ENCODE measurements at places on chromosomes 1 and 21.
A peak's percentile ranks its signal among the peaks of the same experiment; 100 is the strongest.

DNA sequence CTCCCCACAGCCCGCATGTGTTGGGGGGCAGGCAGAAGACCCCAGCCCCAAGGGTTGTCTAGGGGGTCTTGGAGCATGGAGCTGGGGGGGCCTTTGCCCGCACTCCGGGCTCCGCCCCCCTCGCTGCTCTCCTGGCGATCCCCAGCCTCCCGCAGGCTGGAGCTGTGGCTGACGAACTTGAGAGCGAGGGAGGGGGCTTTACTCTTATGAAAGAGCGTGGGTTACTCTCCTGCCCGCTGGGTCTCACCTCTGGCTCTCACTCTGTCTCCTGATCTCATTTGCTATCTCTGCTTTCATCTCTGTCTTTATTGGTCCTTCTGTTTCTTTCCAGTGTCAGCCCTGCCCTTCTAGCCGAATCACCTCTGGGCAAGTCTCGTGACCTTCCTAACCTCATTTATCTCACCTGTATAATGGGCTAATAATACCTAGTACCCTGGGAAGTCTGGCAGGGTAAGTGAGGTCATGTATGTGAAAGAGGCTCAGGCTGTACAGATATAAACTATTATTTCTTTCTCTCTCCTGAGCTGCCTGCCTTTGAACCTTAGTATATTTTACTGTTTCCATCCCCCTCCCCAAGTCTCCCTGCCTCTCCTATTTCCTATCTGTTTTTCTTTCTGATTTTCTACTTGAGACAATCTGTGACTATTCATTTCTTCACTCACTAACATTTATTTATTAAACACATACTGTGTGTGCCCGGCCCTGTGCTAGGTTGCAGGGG is 731 bp downstream of the EFNA4 start:
- no peak for DNase-seq
- H3K36me3 ChIP-seq = peaks cover 19% of the 10 kb centered on the region
- H3K4me3 ChIP-seq = peak overlapping the region; percentile 59
- peak overlapping the region; percentile 57 for H3K27ac ChIP-seq
- no peaks in the 10 kb centered on the region for H3K4me1 ChIP-seq
- no peaks in the 10 kb centered on the region for H3K27me3 ChIP-seq

DNA sequence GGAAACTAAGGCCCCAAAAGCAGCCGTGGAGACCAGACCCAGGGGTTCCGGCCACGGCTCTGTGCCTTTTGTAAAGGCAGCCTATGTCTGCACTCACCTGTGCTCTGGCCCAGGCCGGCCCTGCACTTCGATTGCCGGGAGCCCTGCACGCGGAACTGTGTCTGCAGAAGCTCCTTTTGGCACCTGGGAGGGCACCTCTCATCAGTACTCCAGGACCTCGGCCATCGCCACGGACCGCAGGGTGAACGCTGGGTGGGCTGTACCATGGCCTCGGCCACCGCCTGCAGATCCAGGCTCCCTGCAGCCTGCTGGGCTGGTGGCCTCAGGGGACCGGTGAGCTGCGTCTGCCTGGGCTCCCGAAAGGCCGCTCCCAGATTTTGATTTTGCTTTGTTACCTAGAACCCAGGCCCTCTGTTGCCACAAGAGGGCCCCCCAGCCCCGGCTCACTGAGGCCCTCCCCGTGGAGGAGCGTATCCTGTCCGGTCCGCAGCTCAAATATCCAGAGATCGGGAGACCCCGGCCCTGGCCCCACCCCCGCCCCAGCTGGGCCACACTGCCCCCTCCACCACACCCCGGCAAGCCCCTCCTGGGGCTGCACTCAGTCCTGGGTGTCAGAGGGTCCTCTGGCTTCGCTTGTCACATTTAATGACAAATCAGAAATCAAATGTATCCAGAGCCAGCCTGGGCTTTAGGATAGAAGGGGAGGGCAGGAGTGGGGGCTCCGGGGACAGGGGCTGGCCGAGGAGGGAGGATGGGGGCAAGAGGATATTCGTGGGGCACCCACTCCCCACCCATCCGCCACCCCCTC is 60.2 kb upstream of the PDE9A start:
- no peak overlapping the region for H3K4me3 ChIP-seq
- DNase-seq = peak; percentile 62
- no peaks in the 10 kb centered on the region for H3K36me3 ChIP-seq
- H3K27ac ChIP-seq = no peak overlapping the region

DNA sequence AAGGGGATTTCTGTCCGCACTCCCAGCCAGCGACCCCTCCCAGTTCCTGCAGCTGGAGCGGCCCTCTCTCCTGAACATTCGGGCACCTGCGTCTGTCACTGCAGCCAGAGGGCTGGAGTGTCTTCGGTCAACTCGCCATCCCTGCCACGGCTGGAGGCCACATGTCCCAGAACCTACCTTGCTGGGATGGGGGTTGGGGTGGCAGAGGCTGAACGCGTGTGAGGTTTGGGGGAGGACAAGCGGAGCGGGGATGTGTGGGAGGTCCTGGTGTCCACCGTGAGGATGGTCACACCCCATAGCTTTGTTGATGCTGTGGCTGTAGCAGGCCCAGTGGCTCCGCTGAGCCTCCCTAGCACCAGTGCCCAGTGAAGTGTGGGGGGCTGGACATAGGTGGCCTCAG is 14.8 kb upstream of the C1orf174 start:
- no peaks in the 10 kb centered on the region for H3K27me3 ChIP-seq
- DNase-seq = no peak
- no peaks in the 10 kb centered on the region for H3K4me1 ChIP-seq
- H3K27ac ChIP-seq = no peak overlapping the region
- no peaks in the 10 kb centered on the region for H3K36me3 ChIP-seq

- H3K27ac ChIP-seq = no peak overlapping the region
- H3K27me3 ChIP-seq = peaks cover 41% of the 10 kb centered on the region
- H3K36me3 ChIP-seq = no peaks in the 10 kb centered on the region
- H3K4me1 ChIP-seq = no peaks in the 10 kb centered on the region
- H3K4me3 ChIP-seq = no peak overlapping the region
These were observed 3.1 kb downstream of the KCNA2 start for GRCh38 chr1:110603058-110603457.

DNA sequence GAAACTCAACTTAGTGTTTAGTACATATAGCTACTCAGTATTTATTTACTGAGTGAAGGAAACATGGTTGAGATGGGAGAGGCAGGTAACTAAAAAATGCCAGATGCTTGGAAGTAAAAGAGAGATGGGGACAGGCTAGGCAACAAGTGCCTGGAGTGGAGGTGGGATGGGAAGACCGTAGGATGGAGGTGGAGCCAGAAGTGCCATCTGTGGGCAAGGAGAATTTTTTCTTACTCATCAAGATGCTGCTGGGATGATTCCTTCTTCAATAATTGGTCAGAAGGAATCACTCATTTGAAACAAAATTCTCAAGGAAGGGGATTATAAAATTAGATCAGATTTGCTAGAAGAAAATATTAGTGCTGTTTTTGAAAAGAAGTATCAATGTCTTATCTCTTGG is 72.9 kb downstream of the IFI44 start:
- DNase-seq = no peak
- H3K27me3 ChIP-seq = no peaks in the 10 kb centered on the region
- H3K27ac ChIP-seq = no peak overlapping the region
- no peaks in the 10 kb centered on the region for H3K4me1 ChIP-seq
- no peaks in the 10 kb centered on the region for H3K36me3 ChIP-seq

GRCh38 chr1:8425150-8425780 is 107.4 kb downstream of the SLC45A1 start:
- no peak overlapping the region for H3K4me3 ChIP-seq
- no peak for DNase-seq
- peaks cover 5% of the 10 kb centered on the region for H3K4me1 ChIP-seq

DNA sequence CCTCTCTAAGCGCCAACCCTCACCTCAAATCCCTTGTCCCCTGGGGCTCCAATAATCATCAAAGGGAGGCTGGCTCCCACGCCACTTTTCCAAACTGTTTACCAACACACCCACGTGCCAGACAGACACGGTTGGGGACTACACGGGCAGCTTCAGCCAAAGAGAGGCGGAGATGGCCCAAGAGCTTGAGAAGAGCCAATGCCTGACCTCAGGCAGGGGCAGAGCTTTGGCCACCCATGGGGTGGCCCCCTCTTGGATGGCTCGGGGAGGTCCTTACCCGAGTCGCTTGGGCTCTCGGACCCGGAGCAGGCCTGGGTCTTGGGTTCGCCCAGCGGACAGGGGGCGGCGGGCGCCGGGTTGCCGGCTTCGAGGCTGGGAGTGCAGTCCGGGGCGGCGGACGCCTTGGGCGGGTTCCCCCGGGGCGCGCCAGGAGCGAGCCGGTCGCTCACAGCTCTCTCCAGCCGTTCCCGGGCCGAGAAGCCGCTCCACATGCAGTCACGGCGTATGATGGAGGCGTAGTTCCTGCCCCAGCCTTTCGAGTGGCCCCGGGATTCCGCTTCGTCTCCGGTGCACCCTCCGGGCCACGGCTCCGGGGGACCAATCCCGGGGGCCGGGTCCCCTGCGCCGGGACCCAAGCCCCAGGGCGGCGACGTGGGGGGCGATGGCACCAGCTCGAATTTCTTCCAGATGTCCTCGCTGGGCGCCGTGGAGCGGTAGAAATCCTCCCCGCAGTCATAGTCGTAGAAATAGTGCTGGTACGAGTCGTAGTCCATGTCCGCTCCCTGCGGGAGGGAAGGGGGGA is 854 bp downstream of the MYCL start:
- peak overlapping the region; percentile 78 for H3K4me3 ChIP-seq
- no peaks in the 10 kb centered on the region for H3K36me3 ChIP-seq
- DNase-seq = no peak
- no peak overlapping the region for H3K27ac ChIP-seq

DNA sequence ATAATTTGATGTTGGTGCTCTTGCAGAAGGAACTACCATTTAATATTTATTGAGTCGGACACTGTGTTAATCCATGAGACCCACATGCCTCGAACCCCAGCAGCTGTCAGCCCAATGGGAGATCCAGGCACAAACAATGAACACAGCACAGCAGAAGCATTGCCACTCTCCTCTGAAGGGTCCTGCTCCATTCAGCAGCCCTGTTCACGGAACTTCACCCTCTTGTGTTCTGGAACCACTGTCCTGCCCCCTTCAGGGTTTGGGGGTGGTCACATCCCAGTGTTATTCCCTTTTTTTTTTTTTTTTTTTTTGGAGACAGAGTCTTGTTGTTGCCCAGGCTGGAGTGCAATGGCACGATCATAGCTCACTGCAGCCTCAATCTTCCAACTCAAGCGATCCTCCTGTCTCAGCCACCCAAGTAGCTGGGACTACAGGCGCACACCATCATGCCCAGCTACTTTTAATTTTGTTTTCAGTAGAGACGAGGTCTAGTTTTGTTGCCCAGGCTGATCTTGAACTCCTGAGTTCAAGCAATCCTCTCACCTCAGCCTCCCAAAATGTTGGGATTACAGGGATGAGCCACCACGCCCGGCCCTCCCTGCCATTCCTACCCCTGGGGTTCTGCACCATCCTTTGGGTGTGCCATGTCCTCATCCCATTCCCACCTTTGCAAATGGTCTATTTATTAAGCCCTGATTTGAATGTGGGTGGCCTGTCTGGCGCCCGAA is 70.2 kb downstream of the EVA1C start:
- peaks cover 12% of the 10 kb centered on the region for H3K4me1 ChIP-seq
- no peak for DNase-seq

DNA sequence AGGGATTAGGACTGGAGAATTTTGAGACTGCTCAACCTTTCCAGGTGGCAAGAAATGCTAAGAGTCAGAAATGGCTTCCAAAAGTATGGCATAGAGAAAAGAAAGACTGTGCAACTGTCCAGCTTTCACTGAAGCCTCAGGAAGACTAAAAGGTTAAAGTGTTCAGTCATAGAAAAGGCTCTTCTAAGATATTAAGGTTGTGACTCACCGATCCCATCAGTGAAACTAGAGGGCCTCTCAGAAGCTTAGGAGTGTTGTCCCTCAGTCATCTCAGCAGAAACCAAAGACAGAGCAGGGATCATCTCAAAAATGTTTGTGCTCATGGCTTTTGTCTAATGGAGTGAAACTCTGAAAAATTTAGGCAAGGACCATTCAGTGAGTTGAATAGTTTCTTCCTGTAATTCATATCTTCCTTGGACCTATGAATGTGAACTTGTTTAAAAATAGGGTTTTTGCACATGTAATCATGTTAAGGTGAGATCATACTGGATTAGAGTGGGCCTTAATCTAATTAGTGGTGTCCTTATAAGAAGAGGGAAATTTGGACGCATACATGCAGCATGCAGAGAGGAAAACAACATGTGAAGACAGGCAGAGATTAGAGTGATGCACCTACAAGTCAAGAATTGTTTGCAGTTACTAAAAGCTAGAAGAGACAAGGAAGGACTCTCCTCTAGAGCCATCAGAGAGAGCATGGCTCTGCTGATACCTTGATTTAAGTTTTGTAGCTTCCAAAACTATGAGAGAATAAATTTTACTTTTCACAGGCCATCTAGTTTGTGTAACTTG is 71.3 kb downstream of the RPE65 start:
- peaks cover 17% of the 10 kb centered on the region for H3K4me1 ChIP-seq
- H3K27ac ChIP-seq = peak overlapping the region; percentile 54
- no peak overlapping the region for H3K4me3 ChIP-seq
- no peaks in the 10 kb centered on the region for H3K27me3 ChIP-seq

Measured in RWPE2 (cell line).